ENCODE measurements at places on chromosomes 12 and 14.

GRCh38 chr12:131114942-131115584, 161.4 kb downstream of the ADGRD1 start:
- DNase-seq: no peak

GRCh38 chr12:78898416-78898815, 33.8 kb downstream of the SYT1 start:
- DNase-seq: peak; percentile 39

DNA sequence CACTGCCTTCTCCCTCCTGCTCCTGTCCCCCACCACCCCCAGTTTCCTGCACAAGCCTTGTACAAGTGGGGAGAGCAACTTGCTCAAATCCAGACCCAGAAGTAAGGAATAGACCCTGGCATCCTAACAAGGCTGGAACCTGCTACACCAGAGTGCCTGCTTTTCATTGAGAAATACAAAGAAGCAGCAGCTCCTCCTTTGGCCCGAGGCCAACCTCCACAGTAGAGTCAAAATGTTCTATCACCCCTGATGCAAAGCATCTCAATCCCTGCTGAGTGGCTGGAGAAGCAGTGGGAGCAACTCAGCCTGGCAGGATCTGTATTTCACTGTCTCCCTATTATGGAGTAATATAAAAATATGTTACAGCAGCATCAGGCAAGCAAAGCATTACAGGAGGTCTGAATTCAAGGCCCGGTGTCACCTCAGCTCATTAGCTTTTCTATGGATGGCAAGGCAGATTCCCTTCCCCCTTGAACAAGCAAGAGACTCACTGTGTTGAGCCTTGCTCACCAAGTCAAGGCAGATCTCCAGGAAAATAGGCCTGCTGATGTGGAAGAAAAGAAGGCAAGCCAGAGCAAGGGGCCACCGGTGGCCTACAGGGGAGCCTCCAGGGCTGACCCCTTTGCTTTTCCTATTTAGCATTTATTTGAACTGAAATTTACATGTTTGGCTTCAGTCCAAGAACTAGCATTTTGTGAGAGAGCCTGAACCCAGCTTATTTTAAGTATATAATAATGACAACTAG, 186.3 kb upstream of the EGLN3 start:
- DNase-seq: no peak

- DNase-seq: no peak
These were observed 91.6 kb upstream of the PTPRQ start for GRCh38 chr12:80352474-80352873.

GRCh38 chr12:68406134-68406576, 74.0 kb upstream of the MDM1 start:
- peak; percentile 14 for DNase-seq

- no peak for DNase-seq
These were observed 25.6 kb downstream of the SPATA7 start for GRCh38 chr14:88411039-88411438.

GRCh38 chr12:96194971-96195844, 1.0 kb downstream of the ELK3 start:
- peak; percentile 52 for DNase-seq

DNA sequence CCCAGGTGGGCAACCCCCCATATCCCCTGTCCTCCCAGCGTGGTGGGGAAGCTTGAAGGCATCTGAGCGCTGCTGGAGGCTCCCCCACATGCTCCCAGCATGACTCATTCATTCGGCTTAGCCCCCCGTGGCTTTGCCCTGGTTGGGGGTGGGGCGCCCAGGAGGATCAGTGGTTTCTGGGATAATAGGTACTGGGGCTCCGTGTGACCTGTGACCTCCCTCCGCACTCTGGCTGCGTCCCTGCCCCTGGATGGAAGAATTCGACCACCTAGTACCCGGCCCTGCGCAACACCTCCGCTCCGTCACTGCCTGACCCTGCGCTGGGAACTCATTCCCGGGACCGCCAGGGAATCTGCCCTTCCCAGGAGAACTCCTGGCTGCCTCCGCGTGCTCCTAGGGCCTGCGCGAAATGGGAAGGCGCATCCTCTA, 120.1 kb downstream of the AACS start:
- DNase-seq: peak; percentile 78

DNA sequence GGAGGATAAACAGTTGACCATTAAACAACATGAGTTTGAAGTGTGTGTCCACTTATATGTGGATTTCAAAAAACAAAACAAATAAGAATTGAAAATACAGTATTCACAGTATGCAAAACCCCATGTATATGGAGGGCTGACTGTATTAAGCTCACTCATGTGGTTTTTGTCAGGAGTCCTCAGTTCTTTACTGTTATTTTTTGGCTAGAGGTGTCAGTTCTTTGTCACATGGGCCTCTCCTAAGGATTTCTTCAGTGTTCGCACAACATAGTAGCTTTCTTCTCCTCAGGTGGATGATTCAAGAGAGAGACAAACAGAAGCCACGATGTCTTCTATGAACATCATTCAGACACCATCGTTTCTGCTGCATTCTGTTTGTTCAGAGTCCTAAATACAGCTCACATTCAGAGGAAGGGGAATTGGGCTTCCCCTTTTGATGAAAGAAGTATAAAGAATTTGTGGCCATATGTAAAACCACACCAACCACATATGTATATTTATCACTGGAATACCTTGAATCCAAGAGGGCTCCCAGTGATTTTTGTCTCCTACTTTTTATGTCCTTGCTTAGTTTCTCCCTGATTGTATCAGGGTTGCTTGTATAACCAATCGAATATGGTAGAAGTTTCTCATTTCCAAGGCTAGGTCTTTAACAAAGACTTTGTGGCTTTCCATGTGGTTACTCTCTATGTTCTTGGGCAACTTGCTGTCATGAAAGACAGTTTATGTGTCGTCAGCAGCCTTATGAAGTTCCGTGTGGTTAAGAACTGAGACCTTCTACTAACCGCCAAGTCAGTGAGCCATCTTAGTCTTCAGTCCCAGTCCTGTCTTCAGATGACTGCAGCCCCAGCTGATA, 18.9 kb downstream of the MNAT1 start:
- DNase-seq: no peak

DNA sequence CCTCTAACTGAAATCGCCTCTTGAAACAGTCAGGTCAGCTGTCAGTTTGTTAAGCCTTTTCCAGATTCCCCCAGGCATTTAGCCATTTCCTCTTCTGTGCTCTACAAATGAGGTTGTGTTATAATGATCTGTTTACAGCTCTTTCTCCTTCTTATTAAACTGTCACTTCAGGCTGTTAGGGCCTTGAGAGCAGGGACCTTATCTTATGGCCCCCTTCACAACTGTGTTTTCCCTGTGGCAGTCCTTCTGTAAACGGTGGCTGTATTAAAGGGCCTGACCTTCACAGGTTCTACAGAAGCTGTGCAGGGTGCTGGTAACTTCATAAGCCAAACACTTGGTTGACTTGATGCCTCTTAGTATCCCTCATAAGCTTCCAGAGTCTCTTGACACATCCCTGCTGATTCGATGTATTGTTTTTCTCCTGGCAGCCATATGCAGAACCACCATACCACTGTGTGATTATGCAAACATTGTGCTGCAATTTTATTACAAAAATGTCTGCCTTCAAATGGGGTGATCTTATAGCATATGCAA, 104.7 kb downstream of the PLEKHA5 start:
- DNase-seq: peak; percentile 39

- DNase-seq: no peak
These were observed 105.6 kb downstream of the SLC25A47 start for GRCh38 chr14:100428727-100429126.

GRCh38 chr12:24360907-24361306, 411.4 kb upstream of the SOX5 start:
- no peak for DNase-seq

GRCh38 chr14:59349258-59349701, 115.9 kb downstream of the GPR135 start:
- no peak for DNase-seq

DNA sequence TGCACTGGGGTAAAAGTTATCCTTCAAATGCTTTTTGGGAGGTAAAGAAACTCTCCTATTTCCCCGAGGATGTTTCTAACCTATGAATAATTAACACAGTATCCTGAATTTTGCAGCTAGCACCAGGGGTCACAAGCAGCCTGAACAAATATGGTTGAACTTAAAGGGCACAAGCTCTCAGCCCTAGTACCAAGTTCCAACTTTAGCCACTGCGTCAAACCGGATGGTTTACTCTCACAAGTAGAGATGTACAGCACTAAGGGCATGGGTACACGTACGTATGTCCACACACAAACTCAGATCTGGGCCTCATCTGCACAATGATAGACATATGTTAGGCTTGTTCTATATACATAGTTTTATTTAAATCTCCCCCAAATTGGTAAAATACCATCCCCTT, 4.7 kb downstream of the CCDC88C start:
- no peak for DNase-seq

DNA sequence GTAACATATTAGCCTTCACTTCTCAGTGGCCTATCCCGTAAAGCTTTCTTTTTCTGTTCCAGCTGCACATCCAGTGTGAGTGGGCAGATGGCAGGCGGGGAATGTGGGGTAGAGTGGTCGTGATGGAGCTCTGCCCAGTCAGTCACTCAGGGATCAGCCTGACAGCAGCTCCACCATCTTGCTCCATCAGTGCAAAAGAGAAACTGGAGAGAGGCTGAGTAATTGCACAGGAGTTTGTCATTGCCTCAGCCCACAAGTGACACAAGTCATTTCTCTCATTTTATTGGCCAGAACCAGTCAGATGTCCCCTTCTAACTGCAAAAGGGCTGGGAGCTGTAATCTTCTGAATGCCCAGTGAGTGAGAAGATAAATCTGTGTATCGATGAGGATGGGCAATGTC, 66.5 kb downstream of the ATP23 start:
- no peak for DNase-seq

- DNase-seq: peak; percentile 20
These were observed 39.1 kb upstream of the STAB2 start for GRCh38 chr12:103547929-103548328.

DNA sequence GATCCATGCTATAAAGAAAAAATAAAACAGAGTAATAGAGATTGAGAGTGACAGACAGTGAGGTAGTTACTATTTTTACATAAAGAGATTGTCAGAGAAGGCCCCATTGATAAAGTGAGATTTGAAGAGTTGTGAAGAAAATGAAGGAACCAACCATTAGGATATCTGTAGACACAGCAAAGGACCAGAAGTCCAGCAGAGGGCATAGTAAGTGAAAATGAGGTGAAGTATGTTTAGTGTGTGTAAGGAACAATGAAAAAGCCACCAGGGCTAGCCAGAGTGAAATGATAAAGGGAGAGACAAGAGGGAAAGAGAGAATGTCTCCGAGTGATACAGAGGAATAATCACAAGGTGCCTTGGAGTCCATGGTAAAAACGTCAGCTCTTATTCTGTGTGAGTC, 411.0 kb downstream of the NELL2 start:
- peak; percentile 35 for DNase-seq

GRCh38 chr14:24417832-24418491, 11.5 kb downstream of the CBLN3 start:
- no peak for DNase-seq

DNA sequence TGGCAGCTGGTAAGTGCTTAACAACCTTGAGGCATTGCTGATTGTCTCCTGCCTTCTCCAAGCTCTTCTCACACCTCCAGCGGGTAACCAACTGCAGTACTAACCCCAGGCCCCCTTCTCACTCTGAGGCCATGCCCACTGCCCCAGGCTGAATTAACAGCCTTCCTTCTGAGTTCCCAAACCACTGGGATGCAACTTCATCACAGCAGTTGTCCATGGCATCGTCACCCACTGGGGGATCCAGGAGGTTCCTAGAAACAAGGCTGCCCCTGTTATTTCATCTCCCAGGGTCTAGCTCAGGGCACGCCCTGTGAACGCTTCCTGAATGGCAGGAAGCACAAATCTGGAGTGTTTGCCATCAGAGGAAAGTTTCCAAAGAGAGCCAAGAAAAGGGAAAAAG, 58.0 kb downstream of the SYNE3 start:
- no peak for DNase-seq

DNA sequence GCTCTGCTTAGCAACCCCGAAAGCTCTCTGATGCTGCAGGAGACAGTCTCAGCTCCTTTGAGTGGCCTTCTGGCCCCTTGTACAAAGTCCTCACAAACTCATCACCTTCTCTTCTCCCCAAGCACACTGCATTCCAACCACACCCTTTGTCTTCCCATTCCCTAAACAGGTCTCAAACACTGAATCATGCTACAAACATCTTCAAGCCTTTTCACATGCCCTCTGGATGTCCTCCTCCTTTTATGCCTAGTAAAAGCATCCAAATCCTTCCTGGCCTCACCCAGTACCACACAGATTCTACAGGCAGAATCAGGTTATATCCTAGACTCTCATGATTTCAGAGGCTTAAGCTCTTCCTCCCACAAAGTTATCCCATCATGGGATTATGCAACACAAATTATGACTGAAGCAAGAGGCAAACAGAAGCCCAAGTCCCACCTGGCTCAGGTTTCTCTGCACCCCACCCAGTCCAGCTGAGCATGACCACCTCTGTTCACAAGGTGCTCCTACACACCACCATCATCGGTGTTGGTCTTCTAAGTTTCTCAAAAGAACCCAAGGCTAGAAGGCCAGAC, 61.4 kb upstream of the PCED1B start:
- no peak for DNase-seq

- peak; percentile 37 for DNase-seq
These were observed 682 bp upstream of the TRIP11 start for GRCh38 chr14:92040431-92041051.

DNA sequence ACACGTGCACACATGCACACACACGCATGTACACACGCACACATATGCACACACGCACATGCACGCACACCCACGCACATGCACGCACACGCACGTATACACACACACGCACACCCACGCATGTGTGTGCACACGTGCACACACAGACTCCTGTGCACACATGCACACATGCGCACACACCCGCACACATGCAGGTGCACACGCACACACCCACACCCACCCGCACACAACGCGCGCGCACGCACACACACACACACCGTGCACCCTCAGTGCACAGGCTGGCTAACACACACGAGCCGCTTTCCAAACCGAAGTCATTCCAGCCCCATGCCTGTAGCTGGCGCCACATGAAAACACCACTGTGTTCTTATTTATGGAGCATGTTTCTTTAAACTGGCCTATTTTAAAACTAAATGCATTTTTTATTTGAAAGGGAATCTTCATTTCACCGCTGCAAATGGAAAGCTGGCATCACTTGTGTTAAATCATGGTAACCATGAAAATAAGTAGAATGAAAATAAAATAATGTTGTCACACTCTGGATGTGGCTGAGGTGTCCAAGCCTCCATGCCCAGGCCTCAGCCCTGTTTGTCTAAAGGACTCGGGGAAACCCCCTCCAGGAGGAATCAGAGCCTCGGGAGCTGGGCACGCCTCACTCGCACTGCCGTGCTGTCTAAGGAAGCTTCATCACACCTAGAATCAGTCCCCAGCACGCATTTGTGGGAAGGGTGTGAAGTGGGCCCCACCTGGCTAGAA, 45.1 kb downstream of the GALNT9 start:
- DNase-seq: no peak

All from NCI-H82 (cell line).